ENCODE measurements at places on chromosomes 11 and 22.

DNA sequence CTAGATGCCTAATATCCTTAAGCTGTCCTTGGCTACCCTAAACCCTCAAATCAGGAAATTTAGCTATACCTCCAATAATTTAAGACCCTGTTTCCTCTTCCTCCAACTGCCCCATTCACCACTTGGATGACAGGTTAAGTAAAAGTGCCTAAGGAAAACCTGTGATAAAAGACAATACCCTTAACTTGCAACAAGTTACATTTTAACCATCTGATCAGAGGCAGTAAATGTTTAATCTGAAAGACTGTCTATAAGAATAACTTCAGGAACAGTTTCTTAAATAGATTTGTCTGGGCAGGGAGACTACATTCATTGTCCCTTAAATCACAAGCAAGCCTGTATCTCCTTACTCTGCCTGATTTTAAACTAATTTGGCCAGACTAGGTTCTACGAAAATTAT lies 129.1 kb downstream of the APOL5 start:
- H3K27ac ChIP-seq: no peak overlapping the region
- H3K4me3 ChIP-seq: no peak overlapping the region
- no peaks in the 10 kb centered on the region for H3K27me3 ChIP-seq
- H3K4me1 ChIP-seq: peaks cover 3% of the 10 kb centered on the region
- H3K36me3 ChIP-seq: no peaks in the 10 kb centered on the region
- DNase-seq: no peak

- H3K27me3 ChIP-seq: no peaks in the 10 kb centered on the region
- no peaks in the 10 kb centered on the region for H3K36me3 ChIP-seq
- DNase-seq: no peak
These were observed 216.2 kb upstream of the ARHGAP20 start for GRCh38 chr11:110928391-110928790.

- H3K4me1 ChIP-seq: 0 out of 2 replicates have a peak, but pooled peaks cover 2% of the 10 kb centered on the region
- no peak overlapping the region for H3K4me3 ChIP-seq
- H3K27me3 ChIP-seq: no peaks in the 10 kb centered on the region
- no peak overlapping the region for H3K27ac ChIP-seq
These were observed 870.2 kb downstream of the BRD1 start for GRCh38 chr22:48957311-48957986.

GRCh38 chr11:65817312-65817834 lies 16.4 kb upstream of the SNX32 start:
- peaks cover 11% of the 10 kb centered on the region for H3K27me3 ChIP-seq
- DNase-seq: no peak
- no peak overlapping the region for H3K27ac ChIP-seq

GRCh38 chr11:126485986-126486635 lies 130.6 kb downstream of the ST3GAL4 start:
- DNase-seq: no peak
- no peaks in the 10 kb centered on the region for H3K27me3 ChIP-seq
- H3K36me3 ChIP-seq: no peaks in the 10 kb centered on the region
- no peak overlapping the region for H3K27ac ChIP-seq
- peaks cover 11% of the 10 kb centered on the region for H3K4me1 ChIP-seq
- no peak overlapping the region for H3K4me3 ChIP-seq

- no peaks in the 10 kb centered on the region for H3K36me3 ChIP-seq
- no peak overlapping the region for H3K4me3 ChIP-seq
- H3K4me1 ChIP-seq: no peaks in the 10 kb centered on the region
- no peak overlapping the region for H3K27ac ChIP-seq
These were observed 44.1 kb upstream of the TPBGL start for GRCh38 chr11:75196426-75196825.

DNA sequence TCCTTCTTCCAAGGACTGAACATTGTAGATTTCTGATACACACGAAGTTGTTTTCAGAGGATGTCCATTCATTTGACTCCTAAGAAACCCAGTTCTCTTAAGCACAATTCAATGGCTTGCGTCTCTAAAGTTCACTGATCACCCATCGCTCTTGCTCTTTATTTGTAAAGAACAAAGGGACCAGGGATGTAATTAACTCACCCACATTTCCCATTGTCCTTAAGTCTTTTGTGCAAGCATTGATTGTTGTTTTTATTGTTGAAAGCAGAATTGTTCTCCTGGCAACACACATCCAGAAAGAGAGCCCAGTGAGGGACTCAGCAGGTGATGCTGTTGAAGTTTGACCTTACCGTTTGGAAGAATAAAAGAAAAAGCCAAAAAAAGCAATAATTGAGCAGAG lies 59.2 kb downstream of the SPON1 start:
- H3K27ac ChIP-seq: no peak overlapping the region
- H3K27me3 ChIP-seq: no peaks in the 10 kb centered on the region
- H3K4me1 ChIP-seq: no peaks in the 10 kb centered on the region
- no peak for DNase-seq
- H3K4me3 ChIP-seq: no peak overlapping the region

GRCh38 chr11:99020352-99021225 lies at the start of gene CNTN5:
Gene CNTN5, plus strand, starts transcription at chr11:99020949.
- peak within 1 kb of the TSS; percentile 55 for H3K4me3 ChIP-seq
- H3K4me1 ChIP-seq: no peaks in the 10 kb centered on the region
- H3K36me3 ChIP-seq: no peaks in the 10 kb centered on the region
- peaks cover 2% of the 10 kb centered on the region for H3K27me3 ChIP-seq
- DNase-seq: peak; percentile 72

- no peak for DNase-seq
- no peak overlapping the region for H3K27ac ChIP-seq
- H3K27me3 ChIP-seq: no peaks in the 10 kb centered on the region
These were observed 8.0 kb downstream of the CSDC2 start for GRCh38 chr22:41568811-41569210.

DNA sequence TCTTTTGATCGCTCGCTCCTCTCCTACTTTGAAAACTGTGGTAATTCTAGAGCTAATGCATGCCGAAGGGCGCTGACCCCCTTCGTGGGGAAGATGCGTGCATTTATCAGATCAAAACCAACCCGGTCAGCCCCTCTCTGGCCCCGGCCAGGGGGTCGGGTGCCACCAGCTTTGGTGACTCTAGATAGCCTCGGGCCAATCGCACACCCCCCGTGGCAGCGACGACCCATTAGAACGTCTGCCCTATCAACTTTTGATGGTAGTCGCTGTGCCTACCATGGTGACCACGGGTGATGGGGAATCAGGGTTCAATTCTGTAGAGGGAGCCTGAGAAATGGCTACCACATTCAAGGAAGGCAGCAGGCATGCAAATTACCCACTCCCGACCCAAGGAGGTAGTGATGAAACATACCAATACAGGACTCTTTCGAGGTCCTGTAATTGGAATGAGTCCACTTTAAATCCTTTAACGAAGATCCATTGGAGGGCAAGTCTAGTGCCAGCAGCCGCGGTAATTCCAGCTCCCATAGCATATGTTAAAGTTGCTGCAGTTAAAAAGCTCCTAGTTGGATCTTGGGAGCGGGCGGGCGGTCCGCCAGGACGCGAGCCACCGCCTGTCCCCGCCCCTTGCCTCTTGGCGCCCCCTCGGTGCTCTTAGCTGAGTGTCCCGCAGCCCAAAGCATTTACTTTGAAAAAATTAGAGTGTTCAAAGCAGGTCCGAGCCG lies 3898.2 kb upstream of the OR11H1 start:
- DNase-seq: no peak
- H3K27me3 ChIP-seq: no peaks in the 10 kb centered on the region
- H3K27ac ChIP-seq: no peak overlapping the region
- no peaks in the 10 kb centered on the region for H3K4me1 ChIP-seq

DNA sequence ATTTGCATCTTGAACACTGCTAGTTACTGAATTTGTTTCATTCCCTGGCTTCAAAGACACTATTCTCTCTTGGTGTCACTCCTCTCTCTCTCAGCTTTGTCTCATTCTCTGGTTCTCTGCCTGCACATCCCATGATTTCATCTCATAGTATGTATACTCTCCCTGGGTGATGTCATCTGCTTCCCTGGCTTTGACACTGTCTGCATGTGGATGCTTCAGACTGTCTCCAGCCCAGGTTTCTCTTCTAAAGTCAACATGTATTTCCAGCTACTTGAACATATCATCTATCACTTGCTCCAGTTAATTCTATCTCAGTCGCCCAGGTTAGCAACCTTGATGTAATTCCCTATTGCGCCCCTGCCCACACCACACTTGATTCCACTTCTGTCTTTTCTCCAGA lies 9.3 kb upstream of the ACAT1 start:
- no peak overlapping the region for H3K4me3 ChIP-seq
- DNase-seq: no peak
- no peaks in the 10 kb centered on the region for H3K27me3 ChIP-seq
- H3K36me3 ChIP-seq: no peaks in the 10 kb centered on the region
- peaks cover 8% of the 10 kb centered on the region for H3K4me1 ChIP-seq

DNA sequence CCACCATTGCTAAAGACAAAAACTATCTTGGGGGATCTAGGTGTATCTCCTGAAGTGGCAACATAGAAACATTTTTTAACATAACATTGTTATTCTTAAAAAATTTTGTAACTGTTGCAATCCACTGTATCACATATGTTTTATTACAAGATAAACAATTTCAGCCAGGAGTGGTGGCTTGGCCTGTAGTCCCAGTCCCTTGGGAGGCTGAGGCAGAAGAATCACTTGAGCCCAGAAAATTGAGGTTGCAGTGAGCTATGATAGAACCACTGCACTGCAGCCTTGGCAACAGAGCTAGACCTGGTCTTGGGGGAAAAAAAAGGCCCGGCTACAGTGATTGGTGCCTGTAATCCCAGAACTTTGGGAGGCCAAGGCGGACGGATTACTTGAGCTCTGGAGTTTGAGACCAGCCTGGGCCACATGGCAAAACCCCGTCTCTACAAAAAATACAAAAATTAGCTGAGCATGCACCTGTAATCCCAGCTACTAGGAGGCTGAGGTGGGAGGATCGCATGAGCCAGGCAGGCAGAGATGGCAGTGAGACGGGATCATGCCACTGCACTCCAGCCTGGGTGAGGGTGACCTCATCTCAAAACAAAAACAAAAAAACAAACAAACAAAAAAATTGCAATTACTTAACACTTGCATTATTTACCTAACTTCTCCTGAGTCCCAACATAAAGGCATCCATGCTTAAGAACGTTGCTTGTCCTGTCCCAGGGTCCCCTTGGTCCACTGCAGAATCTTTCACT lies 1.5 kb upstream of the DEPDC5 start:
- H3K36me3 ChIP-seq: no peaks in the 10 kb centered on the region
- peak overlapping the region; percentile 67 for H3K4me3 ChIP-seq
- no peak for DNase-seq
- H3K27me3 ChIP-seq: no peaks in the 10 kb centered on the region

DNA sequence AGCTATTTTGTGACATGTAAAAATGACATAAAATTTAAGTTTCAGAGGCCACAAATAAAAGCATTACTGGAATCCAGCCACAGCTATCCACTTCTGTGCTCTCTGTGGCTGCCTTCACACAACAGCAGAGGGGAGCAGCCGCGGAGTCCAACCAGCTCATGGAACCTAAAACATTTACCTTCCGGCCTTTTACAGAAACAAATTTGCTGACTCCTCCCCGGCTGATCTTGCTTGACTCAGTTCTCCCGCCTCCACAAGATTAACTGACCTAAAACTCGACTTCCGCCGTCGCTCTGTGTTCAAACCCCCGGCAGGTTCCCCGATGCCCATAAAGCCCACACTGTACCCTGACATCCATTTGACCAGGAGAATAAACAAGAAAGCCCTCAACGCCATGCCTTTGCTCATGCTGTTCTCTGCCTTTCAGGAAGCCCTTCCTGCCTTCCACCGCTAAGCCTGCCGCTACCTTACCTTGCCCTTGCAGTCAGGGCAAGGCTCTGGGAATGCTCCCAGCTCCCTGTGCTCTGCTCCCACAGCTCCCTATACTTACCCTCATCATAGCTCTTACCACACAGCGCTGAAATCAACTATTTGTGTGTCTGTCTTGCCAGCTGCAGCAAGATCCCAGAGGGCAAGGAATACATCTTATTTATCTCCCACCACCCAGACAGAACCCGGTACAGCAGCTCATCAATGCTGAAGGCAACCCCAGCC lies 35.4 kb downstream of the MICAL3 start:
- H3K27ac ChIP-seq: no peak overlapping the region
- H3K4me3 ChIP-seq: no peak overlapping the region
- no peaks in the 10 kb centered on the region for H3K36me3 ChIP-seq
- DNase-seq: no peak

DNA sequence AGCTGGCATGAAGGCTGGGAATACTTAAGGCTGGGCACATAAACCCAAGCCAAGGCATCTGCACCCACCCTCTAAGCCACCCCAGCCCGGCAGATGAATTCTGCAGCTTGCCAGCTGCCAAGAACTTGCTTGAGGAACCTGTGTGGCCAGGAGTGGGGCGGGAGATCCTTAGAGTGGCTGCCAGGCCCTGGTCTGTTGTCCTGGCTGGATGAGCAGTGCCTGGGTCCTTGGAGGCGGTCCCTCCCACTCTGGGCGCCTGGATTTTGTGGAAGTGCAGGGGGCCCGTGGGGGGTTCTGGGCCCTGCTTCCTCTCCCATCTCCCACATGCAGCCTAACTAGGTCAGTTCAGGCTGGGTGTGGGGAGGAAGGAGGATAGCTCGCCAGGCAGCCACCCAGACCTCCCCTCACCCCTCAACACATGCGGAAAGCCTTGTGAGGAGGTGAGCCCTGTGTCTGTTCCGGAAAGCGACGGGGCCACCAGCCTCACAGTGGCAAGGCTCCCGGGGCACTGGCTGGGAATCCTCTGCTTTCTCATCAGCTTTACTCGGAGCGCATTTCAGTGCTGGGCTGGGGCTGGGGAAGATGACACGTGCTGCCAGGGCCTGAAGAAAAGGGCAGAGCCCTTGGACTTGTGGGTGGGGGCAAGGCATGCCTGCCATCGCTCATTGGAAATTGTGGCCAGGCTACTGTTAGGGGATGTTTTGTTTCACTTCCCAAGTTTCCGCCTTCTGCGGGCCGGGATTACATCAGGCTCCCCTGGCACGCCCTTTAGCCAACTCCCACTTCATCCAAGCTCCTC lies 8.4 kb downstream of the DAGLA start:
- no peak overlapping the region for H3K4me3 ChIP-seq
- H3K27ac ChIP-seq: no peak overlapping the region
- no peak for DNase-seq

GRCh38 chr11:74112877-74113276 lies 57.9 kb downstream of the C2CD3 start:
- H3K4me3 ChIP-seq: no peak overlapping the region
- H3K27ac ChIP-seq: no peak overlapping the region
- H3K4me1 ChIP-seq: no peaks in the 10 kb centered on the region
- no peak for DNase-seq

GRCh38 chr11:18313965-18314763 lies 7.8 kb downstream of the HPS5 start:
- peaks cover 3% of the 10 kb centered on the region for H3K36me3 ChIP-seq
- 0 out of 2 replicates have a peak overlapping the region, but pooled peaks have one; percentile 12 for H3K27ac ChIP-seq
- H3K4me1 ChIP-seq: no peaks in the 10 kb centered on the region
- no peak for DNase-seq
- H3K27me3 ChIP-seq: no peaks in the 10 kb centered on the region

- no peak for DNase-seq
- no peak overlapping the region for H3K27ac ChIP-seq
- H3K4me1 ChIP-seq: no peaks in the 10 kb centered on the region
These were observed 202.1 kb upstream of the ARHGAP42 start for GRCh38 chr11:100484948-100485347.

- no peaks in the 10 kb centered on the region for H3K27me3 ChIP-seq
- DNase-seq: no peak
- no peaks in the 10 kb centered on the region for H3K36me3 ChIP-seq
- H3K4me1 ChIP-seq: no peaks in the 10 kb centered on the region
- H3K4me3 ChIP-seq: no peak overlapping the region
These were observed 47.6 kb upstream of the OLFML1 start for GRCh38 chr11:7437696-7438095.

GRCh38 chr11:30351061-30351460 lies 28.2 kb downstream of the ARL14EP start:
- no peak for DNase-seq
- H3K36me3 ChIP-seq: no peaks in the 10 kb centered on the region
- no peak overlapping the region for H3K27ac ChIP-seq
- H3K27me3 ChIP-seq: no peaks in the 10 kb centered on the region

- DNase-seq: no peak
- H3K4me1 ChIP-seq: peaks cover 17% of the 10 kb centered on the region
- H3K4me3 ChIP-seq: no peak overlapping the region
- H3K36me3 ChIP-seq: no peaks in the 10 kb centered on the region
- no peak overlapping the region for H3K27ac ChIP-seq
These were observed 171.5 kb downstream of the LDLRAD3 start for GRCh38 chr11:36115378-36115801.

Data from H1 (cell line).